Esophagus mucosa (tissue), 1 donor: ENCODE measurements at places on chromosomes 6 and 20.

DNA sequence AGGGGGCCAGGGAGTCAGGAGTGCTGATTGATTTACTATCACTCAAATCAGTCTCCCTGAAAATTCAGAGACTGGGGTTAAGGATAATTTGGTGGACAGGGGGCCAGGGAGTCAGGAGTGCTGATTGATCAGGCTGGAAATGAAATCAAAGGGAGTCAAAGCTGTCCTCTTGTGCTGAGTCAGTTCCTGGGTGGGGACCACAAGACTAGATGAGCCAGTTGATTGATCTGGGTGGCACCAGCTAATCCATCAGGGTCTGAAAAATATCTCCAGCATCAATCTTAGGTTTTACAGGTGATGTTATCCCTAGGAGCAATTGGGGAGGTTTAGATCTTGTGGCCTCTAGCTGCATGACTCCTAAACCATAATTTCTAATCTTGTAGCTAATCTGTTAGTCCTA, 6.1 kb upstream of the AFG1L start:
- no peak for ATAC-seq

DNA sequence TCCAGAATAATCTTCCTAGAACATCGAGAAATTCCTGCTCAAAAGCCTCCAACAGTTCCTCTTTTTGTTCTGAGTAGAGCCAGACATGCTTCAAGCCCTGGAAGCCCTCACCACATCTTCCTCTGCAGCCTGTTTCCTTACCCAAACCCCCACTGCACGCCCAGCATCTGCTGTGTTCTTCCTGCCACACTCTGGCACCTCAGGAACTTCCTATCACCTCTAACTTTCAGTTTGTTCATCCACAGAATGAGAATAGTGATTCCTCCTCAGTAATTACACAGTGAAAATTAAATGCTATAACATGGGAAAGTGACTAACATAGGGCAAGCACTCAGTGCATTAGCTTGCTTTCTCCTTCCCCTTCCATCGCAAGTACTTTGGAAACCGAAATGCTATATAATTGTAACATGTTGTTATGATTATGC, 26.3 kb downstream of the C6orf89 start:
- ATAC-seq: no peak

DNA sequence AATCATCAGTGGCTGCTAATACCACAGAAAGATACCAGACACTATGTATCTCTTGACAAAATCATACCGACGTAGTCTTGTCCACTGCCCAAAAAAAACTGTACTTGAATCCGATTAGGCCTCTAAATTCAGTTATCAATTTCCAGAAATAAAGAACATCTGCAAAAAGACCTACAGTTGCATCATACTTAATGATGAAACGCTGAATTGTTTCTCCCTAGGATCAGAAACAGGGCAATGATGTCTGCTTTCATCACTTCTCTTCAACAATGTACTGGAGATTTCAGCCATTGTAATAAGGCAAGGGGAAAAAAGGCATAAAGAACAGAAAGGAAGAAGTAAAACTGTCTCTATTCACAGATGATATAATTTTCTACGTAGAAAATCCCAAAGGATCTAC, 152.0 kb downstream of the TASP1 start:
- ATAC-seq: no peak

GRCh38 chr20:31822421-31823330, 3.5 kb downstream of the MYLK2 start:
- ATAC-seq: peak; percentile 65

DNA sequence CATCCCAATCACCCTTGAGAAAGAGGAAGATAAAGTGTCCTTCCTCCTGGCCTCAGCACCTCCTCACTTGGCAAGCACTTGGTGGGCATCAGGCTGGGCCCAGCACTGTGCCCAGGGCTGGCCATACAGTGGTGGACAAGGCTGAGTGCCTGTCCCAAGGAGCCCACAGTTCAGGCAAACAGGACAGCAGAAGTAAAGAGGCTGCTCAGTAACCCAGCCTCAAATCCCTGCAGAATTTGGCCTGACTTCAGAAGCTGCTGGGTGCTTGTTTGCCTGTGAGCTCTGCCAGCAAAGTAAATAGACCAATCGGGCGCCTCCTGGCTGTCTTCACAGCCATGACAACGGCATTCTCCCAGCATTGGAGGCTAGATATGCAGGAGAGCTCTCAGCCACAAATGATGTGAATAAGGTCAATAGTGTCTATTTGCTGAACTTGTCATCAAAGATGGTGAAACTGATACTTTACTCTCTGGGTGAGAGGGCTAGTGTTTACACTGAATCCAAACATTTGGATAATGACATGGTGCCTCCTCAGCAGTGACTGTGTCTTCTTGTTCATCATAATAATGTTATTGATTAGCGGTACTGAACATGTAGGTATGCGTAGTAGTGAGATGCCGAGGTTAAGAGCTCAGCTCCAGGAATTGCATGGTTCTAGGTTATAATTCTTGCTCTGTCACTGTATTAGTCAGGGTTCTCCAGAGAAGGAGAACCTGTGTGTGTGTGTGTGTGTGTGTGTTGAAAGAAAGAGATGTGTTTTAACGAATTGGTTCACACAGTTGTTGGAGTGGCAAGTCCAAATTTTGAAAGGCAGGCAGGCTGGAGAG, 36.9 kb upstream of the FANCE start:
- ATAC-seq: peak; percentile 64
